M059J (cell line): ENCODE measurements at places on chromosomes 11 and 22.

DNA sequence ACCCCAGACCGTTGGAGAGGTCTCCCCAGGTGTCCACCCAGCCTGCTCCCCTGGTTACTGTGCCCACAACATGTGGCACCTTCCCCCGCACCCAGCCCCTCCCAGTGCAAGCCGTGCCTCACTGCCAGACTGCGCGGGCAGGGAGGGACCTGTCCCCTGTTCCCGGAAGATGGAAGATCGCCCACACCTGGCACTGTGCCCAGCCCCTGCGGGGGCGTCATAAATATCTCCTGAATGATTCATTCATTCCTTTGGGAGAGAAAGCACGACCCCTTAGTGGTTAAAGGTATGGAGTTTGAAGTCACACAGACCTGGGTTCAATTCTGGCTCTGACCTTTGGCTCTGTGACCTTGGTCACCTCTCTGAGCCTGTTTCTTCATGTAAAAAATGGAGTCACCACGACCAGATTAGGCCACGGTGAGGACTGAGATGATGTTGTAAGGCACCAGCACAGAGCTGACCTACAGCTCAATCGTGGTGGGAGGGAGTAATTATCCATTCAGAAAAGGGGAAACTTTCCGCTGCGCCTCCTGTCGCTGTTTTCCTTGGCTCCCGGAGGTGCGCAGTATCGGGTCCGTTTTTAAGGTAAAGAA, 497 bp upstream of the SYT12 start:
- DNase-seq, result peak; percentile 86

DNA sequence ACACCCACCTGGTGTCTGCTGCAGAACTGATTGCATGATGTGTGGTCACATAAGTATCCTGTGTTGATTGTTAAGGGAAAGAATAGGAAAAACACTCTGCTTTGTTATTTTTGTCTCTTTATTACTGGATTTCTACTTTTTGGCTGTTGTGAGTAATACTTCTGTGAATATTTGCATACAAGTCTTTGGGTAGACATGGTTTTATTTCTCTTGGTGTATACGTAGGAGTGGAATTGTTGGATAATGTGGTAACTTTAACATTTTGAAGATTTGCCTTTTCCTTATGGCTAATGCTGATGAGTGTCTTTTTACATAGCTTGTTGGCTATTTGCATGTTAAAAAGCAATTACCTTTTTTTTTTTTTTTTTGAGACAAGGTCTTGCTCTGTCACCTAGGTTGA, 13.1 kb downstream of the PPP6R3 start:
- no peak for DNase-seq

GRCh38 chr11:84819537-84819936, 807.6 kb downstream of the DLG2 start:
- DNase-seq, result no peak

- DNase-seq, result peak; percentile 64
These were observed 44.2 kb downstream of the LMO1 start for GRCh38 chr11:8219257-8220021.

DNA sequence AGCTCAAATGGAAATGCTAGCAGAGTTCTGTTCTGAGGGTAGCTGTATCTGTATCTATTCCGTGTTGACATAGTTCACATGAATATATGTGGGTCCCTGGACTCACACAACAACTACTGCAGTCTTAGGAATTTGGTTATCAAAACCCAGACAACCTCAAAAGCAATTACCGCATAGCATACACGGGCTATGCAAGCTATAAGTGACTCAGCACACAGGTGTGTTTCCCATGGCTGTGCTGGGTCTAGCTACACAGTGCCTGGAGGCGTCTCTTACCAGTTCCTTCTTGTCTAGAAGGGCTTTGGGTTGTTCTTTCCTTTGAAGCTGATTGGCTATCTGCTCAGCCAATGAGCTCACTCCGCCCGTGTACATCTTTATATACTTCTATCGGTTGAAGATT, 98.2 kb upstream of the BID start:
- DNase-seq, result peak; percentile 26

GRCh38 chr11:47955061-47955755, 25.2 kb upstream of the PTPRJ start:
- DNase-seq, result no peak

DNA sequence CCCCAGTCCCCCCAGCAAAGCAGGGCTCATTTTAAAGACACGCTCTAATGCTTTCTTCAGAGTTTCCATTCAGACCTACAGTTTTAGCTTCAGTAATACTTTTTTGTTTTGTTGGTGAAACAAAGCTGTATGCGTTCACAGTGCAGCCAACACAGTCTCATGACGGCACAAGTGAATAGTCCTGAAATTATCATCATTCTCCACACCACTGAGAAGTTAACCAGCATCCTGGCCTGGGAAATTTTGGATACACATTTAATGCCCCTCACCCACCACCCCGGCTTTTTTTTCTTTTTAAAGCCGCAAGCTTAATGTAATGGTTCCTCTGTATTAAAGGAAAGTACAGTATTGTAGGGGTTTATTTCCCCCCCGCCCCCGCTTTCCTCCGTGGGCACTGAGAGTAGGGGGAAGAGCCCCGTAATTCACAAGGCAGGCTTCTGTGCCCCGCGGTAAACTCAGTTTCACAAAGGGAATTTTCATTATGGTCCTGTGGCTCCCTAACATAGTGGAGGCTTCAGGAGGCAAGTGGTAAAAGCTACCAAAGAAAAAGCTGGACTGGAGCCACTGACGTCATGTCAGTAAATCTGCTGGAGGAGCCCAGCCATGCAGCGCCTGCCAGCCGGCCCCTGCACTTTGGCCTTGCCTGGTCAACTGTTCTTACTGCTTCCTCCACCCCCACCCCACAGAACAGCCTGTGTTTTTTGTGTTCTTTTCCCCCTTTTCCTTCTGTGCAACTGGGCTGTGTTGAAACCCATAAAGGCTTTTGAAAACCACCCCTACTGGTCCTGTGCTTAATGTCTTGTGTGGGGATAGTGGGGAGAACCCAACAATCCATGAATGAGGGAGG, 18.2 kb downstream of the TEAD1 start:
- peak; percentile 97 for DNase-seq
